ENCODE measurements at places on chromosomes 1 and 21. TPM values are rescaled to one million over a fixed set of nuclear protein-coding genes. Genes with fewer than 3 reads are reported as not detected.

S100A7A gene
- total RNA-seq, result not detected

SPRR1B gene
- not detected for total RNA-seq

RNU1-2 gene
- 1,290 TPM for total RNA-seq

ITGB2 gene
- 3.0 TPM for total RNA-seq

GREM2 gene
- not detected for total RNA-seq

MROH7 gene
- not detected for total RNA-seq

LYSMD1 gene
- 5.1 TPM for total RNA-seq

PAPPA2 gene
- 0.03 TPM for total RNA-seq

SLC16A4 gene
- total RNA-seq, result 0.46 TPM

CLEC20A gene
- total RNA-seq, result not detected
